NCI-H187 (cell line): ENCODE measurements at places on chromosomes 5 and 9.
A peak's percentile ranks its signal among the peaks of the same experiment; 100 is the strongest.

DNA sequence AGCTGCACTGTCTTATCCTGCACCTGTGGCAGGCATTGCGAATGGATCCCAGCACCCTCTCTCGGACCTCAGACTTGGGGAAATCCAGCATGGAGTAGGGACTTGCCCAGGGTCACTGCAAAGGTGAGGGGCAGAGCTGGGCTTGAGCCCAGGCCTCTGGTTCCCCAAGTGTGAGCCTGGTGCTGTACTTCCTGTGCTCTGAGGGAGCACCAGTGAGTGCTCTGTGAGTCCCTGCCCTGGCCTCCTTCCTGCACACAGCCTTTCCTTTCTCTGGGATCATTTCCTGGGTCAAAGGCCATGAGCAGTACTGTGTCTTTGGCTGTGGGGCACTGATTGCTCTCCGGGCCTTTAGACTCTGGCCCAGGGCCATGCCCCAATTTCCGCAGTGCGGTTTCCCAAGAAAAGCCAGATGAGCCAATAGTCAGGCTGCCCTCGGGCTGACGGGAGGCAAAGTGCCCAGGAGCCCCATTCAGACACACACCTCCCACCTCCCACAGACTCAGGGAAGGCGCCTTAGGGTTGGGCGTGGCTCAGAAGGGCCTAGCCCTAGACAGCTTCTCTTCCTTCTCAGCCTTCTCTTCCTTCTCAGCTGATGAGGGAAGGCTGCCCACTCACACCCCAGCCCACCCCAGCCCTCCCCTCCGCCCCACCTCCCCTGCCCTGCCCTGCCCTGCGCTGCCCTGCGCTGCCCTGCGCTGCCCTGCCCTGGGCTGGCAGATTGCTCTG, 23.3 kb upstream of the TRIM14 start:
- DNase-seq = no peak

DNA sequence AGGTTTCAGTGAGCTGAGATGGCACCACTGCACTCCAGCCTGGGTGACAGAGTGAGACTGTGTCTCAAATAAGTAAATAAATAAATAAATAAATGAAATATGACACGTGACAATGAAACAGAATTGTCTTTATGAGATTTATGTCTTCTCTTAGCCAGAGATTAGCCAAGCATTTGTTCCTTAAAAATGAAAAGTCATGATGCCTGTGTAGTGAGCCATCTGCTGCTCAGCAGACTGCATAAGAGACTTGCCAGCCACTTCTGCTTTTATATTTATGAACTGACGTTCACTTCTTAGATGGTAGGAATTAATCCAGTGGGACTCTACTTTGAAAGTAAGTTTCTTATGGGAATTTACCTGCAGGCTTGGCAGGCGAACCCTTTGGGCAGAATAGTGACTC, 227.4 kb downstream of the NR3C1 start:
- no peak for DNase-seq

DNA sequence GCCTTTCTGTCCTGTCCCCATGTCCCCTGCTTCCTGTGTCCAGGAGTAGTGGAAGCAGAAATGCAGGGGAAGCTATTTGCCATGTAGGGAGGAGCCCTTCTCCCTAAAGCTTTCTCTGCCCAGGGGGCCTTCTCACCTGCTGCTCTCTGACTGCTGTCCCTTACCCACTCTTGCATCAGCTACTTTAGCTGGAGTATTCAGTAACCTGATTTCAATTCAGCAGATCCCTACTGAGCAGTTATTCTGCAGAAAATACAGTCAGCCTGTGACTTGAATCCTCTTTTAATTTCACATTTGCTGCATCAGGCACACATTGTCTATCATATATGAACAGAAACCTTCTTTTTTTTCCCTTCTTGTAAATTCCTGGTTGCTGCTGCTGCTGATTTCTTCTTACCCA, 90.4 kb downstream of the MVB12B start:
- peak; percentile 23 for DNase-seq

- no peak for DNase-seq
Observed at GRCh38 chr9:5493679-5494511, 16.4 kb upstream of the PDCD1LG2 start.

- no peak for DNase-seq
Observed at GRCh38 chr5:157180374-157181264, at the start of gene ITK. TSS of gene ITK (plus strand) at chr5:157180840. CDS start at chr5:157180978, 138 bp downstream.

GRCh38 chr9:98107926-98108325, 11.1 kb downstream of the TRIM14 start:
- DNase-seq = no peak

GRCh38 chr9:15423231-15423985, 732 bp downstream of the SNAPC3 start:
- DNase-seq = peak; percentile 33

GRCh38 chr5:81749561-81750307, 1.2 kb downstream of the SSBP2 start:
- peak; percentile 31 for DNase-seq

- DNase-seq = no peak
Observed at GRCh38 chr9:133657120-133657661, 21.0 kb downstream of the DBH start.

- no peak for DNase-seq
Observed at GRCh38 chr5:128135286-128135685, 51.7 kb downstream of the SLC12A2 start.

- no peak for DNase-seq
Observed at GRCh38 chr5:66224274-66224673, 80.2 kb downstream of the SREK1 start.

- no peak for DNase-seq
Observed at GRCh38 chr5:149540089-149540488, 11.2 kb downstream of the CSNK1A1 start.

DNA sequence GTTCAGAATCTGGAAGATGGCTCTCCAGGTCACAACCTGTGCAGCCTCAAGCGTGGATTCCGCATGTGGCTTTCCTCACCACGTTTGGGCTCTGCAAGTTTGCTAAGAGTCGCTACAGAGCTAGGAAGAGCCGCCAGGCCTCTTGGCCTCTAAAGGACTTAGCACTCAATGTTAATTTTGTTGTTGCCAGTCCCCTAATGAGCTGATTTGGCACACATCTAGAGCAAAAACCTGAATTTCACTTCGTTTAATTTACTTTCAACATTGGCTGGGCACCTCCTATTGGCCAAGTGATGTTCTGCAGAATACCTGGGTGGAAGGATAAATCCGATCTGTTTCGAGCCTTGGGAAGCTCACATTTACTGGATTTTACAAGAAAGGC, 65.8 kb upstream of the UNC5A start:
- DNase-seq = no peak

DNA sequence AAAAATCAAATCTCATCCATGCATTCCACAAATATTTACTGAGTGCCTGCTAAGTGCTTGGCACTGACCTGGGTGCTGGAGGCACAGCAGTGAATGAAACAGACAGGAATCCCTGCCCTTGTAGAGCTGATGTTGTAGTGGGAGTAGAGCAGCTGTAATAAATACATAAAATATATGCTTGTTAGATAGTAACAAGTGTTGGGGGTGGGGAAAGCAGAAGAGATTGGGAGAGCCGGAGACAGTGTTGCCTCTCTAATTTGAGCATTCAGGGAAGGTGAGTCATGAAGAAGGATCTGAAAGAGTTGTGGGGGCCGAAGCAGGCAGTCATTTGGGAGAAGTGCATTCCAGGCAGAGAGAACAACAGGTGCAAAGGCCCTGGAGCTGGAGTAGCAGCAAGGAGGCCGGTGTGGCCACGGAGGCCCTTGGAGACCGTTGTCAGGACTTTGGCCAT, 97.9 kb downstream of the ZNF618 start:
- DNase-seq = no peak

GRCh38 chr9:122900791-122901190, 4.4 kb downstream of the RC3H2 start:
- DNase-seq = no peak

- DNase-seq = no peak
Observed at GRCh38 chr9:110033869-110034268, 174.1 kb downstream of the C9orf152 start.

GRCh38 chr5:143582176-143582575, 178.7 kb upstream of the NR3C1 start:
- no peak for DNase-seq

- DNase-seq = no peak
Observed at GRCh38 chr5:60826653-60827052, 17.4 kb downstream of the ELOVL7 start.

DNA sequence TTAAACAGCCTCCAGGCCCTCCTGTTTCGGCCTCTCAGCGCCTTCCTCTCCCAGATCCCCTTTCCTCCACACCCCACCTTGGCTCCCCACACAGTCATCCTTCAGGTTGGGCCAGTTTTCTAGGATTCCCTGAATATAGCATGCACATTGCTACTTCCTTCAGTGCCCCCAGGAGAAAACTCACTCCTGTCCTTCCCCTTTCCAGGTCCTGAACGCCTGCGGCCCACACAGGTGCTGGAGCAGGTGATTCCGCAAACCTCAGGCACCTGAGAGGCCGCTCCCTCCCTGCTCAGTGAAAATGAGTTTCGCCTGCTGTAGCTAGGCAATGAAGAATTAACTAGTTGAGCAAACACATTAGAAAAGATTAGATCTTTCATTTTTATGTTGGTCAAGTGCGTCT, 185.0 kb downstream of the MED10 start:
- DNase-seq = no peak

- DNase-seq = no peak
Observed at GRCh38 chr9:78676623-78677022, 379.7 kb downstream of the PSAT1 start.

GRCh38 chr9:21605489-21605931, 123.4 kb upstream of the IFNE start:
- DNase-seq = no peak
